ENCODE measurements at places on chromosomes 5 and 9.

- DNase-seq = no peak
Measured at GRCh38 chr9:17627641-17628040, 48.8 kb downstream of the SH3GL2 start.

- DNase-seq = no peak
Measured at GRCh38 chr5:77312413-77312812, 101.9 kb downstream of the PDE8B start.

DNA sequence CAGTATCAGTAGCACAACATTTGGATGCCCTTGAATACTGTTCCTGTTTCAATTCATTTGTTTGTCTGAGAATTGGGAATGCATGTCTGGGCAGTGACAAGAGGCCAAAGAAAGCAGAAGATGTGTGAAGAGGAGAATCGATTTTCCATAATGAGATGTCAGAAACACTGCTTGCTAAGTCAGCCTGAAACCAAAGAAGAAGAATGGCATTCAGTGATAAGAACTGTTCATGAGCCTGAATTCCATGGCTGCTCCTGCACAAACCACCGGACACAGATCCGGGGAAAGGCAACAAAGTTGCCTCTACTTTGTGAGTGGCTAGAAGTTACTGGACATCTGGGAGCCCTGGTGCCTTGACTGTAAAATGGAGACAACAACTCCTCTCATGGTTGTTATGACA lies 207.2 kb upstream of the RASEF start:
- DNase-seq = no peak

GRCh38 chr9:20551835-20552234 lies 70.5 kb downstream of the MLLT3 start:
- peak; percentile 47 for DNase-seq

GRCh38 chr9:91522481-91522880 lies 98.8 kb upstream of the NFIL3 start:
- no peak for DNase-seq

GRCh38 chr9:86795823-86796553 lies 151.3 kb downstream of the GAS1 start:
- DNase-seq = no peak

DNA sequence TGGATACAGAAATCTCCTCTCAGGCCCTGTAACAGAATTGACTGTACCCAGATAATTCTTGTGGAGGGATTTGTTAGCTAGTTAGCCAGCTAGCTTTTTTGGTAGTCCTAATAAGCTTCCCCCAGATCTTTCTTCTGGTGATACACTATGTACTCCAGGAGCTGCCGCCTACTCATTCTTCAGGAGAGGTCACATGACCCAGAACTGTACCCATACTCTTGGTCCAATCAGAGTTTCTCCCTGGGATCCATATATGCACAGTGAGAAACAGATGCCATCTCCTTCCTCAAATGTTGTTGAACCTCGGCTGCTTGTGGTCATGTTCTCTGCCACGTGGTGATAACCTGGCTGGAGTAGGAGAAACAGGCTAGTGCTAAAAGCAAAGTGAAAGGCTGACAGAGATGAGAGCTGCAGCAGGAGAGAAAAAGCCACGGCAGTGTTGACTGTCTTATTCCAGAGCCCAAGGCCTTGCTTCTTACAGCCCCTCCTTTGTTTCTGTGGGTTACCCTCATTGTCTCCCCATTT lies 123.0 kb upstream of the RFX3 start:
- DNase-seq = no peak

GRCh38 chr5:59276917-59277372 lies 616.6 kb downstream of the PDE4D start:
- no peak for DNase-seq

DNA sequence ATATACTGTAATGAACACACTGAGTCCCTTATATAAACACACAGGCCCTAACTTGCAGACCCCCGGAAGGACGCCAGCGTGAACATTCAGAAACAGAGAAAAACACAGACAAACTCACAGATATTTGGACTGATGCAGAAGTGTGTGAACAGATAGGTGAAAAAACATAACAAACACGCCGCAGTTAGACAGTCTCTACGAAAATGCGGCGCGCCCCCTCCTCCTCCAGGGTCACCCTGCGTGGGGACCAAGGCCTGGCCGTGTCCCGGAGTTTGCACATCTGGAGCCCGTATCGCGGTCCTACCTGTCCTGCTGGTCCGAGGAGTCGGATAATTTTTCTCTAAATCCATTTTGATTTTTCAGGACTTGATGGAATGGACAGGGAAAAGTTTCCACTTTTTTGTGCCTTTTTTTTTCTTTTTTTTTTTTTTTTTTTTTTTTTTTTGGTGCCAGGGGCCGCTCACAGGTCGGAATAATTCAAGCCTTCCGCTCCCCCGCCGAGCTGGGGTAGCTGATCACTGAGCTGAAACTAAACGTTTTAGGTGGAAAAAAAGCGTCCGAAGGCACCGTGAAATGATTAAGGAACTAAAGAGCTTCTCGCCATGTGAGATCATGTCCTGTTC lies at the start of gene PAX5:
PAX5 (minus strand) TSS at position 587 of the 623 bp plus-strand sequence; CDS start at position 350, 237 bp downstream.
- no peak for DNase-seq
